Stimulated activated naive CD4-positive, alpha-beta T cell (primary cell): ENCODE measurements at places on chromosomes 5 and 9.

DNA sequence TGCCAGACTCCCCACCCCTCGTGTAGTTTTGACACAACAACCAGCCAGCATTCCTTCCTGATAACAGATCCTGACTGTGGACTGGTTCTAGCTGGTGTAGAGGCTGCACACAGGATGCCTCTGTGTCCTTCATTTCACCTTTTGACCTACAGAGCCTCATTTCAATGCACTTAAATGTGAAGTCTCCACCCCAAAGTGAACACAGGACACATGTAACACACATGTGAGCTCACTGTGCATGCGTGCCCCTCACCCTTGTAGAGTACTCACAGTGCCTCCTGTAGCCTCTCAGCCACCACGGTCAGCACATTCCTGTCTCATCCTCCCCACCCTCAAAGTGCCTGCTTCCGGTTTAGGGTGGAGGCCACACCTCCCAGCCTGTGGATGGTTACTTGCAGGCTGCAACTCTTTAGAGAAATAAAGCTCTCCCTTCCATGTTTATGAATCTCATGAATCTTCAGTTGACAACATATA is 11.6 kb upstream of the NKD2 start:
- no peak for DNase-seq

- no peak for DNase-seq
Measured at GRCh38 chr5:56862909-56863308, 46.5 kb upstream of the SETD9 start.

- no peak for DNase-seq
Measured at GRCh38 chr9:123883634-123884033, 46.3 kb downstream of the DENND1A start.

DNA sequence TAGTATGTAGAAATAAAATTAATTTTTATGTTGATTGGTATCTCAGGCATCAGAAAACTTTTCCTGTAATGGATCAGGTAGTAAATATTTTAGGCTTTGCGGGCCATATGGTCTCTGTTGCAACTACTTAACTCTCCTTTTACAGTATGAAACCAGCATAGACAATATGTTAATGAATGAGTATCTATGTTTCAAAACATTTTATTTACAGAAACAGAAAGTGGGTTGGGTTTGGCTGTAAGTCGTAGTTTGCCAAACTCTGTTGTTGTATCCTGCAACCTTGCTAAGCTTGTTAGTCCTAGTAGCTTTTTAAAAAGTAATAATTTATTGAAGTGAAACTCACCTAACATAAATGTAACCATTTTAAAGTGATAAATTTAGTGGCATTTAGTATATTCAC is 132.1 kb downstream of the NR3C1 start:
- no peak for DNase-seq

- no peak for DNase-seq
Measured at GRCh38 chr9:115006660-115007059, 76.3 kb upstream of the TNFSF8 start.

DNA sequence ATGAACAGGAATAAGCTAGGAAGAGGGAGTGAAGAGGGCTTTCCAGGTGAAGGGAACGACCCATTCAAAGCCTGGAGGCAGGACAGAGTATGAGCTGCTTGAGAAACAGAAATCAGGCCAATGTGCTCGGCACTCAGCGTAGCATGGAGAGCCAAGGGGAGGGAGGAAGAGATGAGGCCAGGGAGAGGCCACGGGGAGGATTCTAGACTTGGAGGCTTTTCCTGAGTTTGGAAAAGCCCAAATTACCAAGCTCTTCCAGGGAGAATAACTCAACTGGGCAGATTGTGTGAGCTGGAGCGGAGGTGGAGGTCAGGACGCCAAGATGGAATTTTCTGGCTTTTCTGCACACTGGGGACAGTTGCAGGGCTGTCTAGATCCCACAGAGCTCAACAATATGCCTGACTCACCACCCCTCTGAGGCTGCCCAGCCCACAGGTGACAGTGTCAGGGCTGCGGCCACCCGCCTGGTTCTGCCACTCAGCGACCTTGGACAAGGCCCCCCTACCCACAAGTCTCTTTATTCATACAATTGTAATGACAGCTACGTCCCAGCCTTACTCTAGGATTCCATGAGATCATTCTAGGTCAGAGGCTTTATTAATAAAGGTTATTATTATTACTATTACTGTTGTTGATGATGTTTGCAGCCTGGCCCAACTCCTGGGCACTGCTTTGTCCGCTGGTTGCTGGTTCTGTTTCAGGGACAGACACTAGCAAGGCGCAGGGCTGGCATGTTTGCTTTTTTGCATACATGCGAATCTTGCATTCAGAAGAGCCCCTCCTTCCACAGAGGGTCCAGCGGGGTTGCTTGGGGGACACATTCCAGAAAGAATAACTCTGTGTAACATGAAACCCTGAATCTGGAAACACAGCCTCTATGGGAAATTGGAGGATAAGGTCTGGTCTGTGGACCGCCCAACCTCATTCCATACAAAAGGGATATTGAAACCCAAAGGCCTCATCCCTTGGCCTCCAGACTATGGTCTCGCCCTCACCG is 9.4 kb upstream of the LMX1B start:
- DNase-seq: no peak

- no peak for DNase-seq
Measured at GRCh38 chr5:145484158-145484557, 351.0 kb downstream of the PRELID2 start.

DNA sequence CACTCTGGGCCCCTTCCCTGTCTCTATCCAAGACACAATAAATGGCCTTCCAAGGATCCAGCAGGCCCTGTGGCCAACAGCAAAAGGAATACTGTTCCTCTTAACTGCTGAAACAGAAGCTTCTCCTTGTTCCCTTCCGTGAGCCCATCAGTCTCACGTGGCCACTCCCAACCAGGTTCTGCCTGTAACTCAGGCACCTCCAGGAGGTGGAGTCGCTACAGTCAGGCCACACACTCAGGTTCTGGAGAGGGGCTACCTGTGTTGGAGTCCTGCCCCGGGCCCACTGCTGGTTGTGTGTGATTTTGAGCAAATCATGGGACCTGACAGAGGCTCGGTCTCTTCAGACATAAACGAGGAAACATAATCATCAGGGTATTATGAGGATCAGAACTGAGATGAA is 10.3 kb downstream of the FAT2 start:
- DNase-seq: no peak

DNA sequence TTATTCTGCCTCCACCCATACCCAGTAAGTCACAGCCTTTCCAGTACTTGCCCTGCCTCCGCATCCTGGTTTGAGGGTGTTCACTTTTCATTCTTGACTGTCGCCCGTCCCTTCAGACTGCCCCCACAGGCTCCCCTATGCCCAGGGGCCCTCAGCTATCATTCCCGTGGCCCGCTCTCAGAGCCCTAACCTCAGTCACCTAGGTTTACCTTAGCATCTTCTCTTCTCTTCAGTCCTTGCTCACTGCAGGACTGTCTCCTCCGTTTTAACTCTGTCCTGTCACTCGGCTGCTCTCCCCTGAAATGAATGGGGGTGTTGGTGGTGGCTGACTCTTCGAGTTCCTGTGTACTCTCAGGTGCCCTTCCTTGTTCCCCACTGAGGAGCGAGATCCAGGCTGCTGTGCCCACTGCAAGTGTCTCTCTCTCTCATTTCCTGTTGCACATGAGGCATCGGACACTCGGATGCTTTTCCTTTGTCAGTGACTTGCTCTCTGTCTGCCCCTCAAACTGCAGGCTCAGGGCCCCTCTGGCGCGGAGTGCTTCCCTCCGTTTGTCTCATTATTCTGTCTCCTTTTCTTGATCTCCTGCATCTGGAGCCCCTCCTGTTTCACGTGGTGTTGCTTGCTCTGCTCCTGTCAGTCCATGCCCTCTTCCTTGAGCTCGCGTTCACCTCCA is 89.8 kb downstream of the CACNA1B start:
- no peak for DNase-seq

- DNase-seq: no peak
Measured at GRCh38 chr5:178453224-178453623, 137.0 kb downstream of the COL23A1 start.

DNA sequence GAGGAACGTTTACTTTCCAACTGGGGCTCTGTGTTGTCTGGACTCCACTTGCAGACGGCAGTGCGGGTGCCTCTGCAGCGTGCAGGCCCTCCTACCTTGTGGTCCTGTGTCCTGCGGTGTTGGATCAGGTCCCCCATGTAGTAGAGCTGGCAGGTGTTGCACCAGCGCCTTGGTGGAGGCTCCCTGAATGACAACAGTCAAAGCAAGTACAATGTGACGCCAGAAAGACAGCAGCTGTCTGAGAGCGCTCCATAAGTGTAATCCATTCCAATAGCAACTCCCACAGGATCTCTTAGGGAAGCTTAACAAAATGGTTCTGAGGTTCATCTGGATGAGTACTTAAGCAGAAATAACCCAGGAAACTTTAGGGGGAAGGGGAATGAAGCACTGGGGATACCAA is 9.9 kb downstream of the BBLN start:
- no peak for DNase-seq

GRCh38 chr5:134151723-134152122 is 25.0 kb downstream of the SKP1 start:
- DNase-seq: no peak

DNA sequence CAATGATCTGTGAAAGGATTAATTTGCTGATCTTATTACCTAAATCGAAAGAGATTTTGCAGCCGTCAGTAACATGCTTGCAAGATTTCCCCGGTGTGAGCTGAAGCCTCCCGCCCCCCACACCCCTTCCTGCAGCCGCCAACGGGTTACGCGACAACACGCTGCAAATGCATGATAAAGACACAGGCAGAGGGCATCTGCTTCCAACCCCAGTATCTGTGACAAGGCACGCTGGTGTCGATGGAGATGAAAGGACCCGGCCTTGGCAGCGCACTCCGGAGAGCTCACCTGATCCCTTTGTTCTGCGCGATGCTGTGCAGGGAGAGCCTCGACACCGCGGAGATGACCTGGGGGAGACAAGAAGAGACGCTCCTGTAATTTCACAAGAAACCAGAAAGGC is 122.9 kb upstream of the SARDH start:
- no peak for DNase-seq
